NCI-H1092 treated with DMSO at 0.1 percent for 48 hours (cell line): ENCODE measurements at places on chromosomes 7 and 10.

GRCh38 chr10:110750931-110751330, 106.8 kb downstream of the RBM20 start:
- DNase-seq, result no peak

- DNase-seq, result no peak
Measured at GRCh38 chr7:42115795-42116194, 121.2 kb downstream of the GLI3 start.

DNA sequence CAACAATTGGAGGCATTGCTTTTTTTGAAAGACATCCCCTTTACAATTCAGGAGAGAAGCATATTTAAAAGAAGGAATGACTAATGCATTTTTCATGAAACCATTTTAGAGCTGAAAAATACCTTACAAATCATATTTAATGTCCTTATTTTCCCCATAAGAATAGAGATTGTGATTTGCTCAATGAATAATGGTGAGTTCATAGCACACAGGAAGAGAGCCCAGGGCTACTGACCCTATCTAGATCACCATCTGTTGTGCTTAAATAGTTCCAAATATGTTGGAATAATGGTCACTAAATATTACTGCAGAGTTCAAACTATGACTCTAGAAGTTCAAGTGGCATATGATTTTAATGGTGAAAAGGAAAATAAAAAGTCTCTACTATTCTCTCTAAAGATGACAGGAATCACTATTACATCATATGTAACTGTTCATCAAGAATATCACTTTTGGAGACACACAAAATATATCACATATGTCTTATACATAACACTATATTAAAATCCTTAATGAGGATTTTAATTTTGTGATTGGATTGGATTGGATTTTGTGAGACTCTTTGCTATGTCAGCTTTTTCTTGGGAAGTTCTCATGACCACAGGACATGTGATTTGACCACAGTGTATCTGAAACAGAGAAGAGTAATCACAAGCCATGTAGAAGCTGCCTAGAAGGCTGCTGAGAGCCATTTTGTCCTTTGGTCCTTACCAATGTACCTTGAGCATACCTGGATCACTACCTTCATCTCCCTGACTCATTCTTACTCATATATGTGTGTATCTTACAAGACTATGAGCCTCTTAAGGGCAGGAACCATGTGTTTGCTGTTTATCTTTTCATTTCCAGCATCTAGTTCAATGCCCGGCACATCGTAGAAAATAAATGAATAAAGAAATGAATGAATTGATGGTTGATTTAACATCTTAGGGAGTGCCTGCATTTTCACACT, 26.4 kb downstream of the SLC16A9 start:
- no peak for DNase-seq

DNA sequence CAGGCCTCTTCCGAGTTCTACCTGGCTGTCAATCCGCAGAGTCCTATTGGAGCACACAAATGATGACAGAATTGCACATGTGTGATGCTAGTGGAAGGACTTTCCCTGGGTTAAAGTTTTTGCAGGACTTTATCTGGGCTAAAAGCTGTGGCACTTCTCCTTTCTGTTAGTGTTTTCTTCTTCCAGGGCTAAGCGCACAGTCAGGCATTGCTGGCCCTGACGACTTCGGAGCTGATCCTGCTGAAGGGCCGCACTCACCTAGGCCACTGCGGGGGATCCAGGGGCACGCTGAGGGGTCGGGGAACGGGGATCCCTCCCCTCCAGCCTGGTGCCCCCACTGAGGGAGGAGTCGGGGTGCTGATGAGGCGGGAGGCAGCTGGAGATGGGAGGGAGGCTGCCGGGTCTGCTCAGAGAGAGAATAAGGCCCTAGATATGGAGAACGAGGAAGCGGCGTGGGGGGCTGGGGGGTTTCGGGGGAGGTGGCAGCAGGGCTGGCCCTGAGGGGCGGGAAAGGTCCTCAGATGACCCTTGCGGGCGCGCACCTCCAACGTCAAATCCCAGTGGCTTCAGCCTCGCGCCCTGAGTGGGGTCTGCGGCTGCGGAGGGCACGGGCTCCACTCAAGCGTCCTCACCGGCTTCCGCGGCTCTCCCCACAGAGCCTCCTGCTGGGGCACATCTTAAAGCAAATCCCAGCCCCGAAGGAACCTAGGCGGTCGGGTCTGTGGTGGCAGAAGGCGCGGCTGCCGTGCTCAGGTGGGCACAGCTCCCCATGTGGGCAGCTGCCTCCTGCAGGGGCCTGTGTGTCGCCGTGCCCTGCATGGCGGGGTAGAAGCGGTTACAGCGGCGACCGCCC, 30.9 kb downstream of the AGR3 start:
- DNase-seq, result no peak

DNA sequence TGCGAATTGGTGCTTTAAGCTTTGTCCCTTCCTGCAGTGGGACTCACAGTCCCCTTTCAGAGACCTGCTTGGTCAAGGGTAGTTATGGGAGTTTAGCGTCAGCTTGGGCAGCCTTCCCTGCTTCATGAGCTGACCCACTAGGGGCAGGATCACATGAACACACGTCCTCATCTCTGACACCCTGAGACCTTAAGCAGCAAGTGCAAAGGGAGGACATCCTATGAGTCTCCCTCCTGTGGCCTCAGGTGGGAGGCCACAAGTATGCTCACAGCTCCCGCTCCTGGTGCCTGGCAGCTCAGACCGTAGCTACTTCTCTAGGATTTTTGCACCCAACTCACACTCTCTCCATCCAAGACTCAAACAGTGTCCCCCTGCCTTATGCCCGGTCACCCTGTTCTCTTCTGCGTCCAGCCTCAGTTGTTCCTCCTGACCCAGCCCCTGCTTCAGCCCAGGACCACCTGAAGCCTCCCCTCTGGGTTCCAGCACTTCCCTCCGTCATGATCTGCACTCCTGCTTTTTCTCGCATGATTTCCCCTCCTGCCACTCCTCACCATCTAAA, 136.6 kb upstream of the FAM20C start:
- no peak for DNase-seq

DNA sequence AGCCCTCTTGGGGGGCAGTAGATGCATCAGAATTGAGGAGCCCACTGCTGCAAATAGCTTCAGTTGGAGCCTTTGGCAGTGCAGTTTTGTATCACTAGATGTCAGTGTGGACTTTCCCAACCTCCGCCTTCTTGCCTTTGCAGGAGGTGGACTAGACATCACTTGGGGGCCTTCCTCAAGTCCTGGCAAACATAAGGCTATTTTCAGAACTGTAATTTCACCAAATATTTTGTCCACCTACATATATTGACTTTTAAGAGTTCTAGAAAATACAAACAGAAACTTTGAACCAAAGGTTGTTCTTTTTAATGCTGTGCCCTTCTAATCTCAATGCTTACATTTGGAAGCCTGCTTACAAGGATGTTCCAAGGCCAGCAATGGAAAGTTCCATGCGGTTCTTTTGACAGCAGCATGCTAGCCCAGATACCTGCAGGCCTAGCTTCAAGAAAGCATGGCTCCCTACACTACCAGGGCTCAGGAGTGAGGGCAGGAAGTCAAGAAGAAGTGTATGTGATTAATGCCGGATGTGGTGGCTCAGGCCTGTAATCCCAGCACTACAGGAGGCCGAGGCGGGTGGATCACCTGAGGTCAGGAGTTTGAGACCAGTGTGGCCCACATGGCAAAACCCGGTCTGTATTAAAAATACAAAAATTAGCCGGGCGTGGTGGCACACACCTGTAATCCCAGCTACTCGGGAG, 8.0 kb upstream of the ZNRF2 start:
- DNase-seq, result peak; percentile 45

GRCh38 chr7:142788303-142789289, 17.8 kb downstream of the PRSS2 start:
- no peak for DNase-seq

DNA sequence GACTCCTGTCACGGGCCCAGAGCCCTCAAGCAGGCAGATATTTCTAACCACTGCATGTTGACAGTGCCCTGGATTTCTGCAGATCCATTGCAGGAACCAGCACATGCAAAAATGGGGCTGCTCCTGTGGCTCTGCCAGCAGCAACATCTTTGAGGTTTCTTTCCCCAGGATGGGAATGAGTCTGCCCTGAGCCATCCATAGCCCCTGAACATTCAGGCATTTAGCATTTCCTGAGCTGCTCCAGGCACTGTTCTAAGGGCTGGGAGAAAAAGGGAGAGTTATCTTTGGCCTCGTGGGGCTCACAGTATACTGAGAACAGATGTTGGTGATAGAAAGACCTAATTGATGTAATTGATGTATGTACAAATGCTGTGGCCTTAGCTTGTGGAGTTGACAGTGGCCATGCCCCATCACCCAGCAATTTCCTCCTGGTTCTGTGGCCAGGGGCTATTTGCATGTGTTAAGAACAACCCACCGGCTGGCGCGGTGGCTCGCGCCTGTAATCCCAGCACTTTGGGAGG, 66.0 kb upstream of the LRRC4 start:
- no peak for DNase-seq

DNA sequence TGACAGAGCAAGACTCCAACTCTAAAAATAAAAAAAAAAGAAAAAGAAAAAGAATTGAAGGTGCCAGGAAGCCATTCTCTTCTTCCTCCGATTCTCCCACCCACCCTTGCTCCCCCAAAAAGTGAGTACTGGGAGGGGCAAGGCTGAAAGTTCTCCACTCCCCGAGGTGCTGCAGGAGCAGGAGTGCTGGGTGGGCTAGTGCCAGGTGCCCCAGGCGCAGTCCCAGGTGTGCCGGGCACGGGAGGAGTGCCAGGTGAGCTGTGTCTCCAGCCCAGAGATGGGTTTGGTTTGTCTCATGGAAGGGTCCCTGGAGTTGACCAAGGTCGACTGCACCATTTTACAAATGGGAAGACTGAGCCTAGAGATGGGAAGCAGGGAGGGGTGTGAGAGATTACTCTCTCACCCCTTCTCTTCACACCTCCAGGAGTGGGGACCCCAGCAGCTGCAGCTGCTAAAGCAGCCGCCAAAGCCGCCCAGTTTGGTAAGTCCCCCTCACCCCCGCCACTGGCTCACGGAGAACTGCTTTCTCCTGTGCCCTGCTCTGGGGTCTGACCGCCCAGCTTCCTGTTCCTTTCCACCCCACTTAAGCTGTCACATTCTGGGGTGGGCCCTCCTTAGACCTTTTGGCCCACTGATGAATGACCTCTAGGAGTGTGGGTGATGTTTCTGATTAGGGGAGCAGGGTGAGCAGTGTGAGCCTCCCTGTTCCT, 26.2 kb upstream of the LIMK1 start:
- no peak for DNase-seq

DNA sequence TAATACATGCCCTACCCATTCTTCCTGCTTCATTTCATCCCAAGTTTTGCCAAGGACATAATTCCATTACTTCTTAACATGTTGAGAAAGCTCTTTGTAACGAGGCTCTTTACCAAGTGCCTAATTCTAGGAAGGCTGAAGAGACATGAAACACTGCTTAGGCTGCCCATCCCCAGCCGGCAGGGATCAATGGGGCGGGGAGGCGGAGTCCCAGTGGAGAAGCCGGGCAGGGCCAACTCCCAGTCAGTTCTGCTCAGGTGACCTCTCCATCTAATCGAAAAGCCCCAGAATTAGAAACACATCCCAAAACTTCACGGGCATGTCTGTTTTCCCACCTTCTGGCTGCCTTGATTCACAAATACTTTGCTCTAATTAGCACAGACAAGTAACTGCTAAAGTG, 89.5 kb upstream of the LYZL1 start:
- no peak for DNase-seq

DNA sequence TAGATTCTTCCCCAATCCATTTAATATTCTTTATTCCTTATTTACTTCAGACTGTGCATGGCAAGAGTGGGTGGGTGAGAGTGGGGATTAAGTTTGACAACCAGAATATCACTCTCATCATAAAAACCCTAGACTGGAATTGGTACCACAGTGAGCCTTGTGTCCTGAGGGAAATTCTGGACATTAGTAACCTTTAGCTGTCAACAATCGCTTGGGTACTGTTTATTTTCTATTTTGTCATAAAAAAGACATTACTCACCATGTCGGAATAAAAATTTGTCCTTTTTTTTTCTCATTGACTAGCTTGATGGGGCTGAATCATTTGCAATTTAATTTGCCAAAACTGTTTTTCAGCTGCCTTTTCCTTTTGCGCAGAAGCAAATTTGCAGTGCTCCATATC, 176.1 kb upstream of the SEMA3C start:
- DNase-seq, result no peak

- peak; percentile 40 for DNase-seq
Measured at GRCh38 chr7:42932811-42933591, 825 bp downstream of the MRPL32 start.

DNA sequence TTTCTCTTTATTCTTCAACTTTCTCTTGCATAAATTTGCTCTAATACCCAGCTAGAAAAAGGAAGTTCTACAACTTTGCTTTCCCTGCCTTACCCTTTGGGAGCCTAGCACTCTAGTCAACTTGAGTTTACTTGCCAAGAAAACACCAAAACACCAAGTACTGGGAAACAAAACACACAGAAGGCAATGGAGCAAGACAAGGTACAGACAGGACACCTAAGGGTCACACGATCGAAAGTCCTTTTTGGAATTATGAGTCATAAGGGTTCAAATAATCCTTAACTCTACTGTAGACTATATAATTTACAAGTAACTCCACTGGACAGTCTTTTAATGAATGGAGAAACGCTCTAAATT, 42.6 kb upstream of the ANAPC16 start:
- no peak for DNase-seq

DNA sequence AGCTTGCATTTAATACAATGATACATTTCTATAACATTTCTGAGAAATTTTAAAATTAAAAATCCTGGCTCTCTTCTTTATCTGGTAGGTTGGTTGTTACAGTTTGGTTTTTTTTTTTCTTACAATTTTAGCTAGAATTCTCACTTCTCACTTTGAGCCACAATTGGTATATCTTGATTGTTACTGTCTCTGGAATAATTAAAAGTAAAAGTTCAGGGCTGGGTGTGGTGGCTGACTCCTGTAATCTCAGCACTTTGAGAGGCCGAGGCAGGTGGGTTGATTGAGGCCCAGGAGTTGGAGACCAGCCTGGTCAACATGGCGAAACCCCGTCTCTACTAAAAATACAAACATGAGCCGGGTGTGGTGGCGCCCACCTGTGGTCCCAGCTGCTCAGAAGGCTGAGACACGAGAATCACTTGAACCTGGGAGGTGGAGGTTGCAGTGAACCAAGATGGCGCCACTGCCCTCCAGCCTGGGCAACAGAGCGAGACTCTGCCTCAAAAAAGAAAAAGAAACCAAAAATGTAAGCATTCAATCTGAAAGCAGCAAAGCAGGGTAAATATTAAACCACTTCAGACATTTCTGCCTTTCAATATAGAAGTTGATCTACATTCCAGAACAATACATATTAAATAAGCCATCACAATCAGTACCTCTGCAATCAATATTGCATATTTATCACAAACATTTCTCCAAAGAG, 88.6 kb upstream of the PFKP start:
- no peak for DNase-seq

GRCh38 chr7:143247372-143247771, 15.9 kb upstream of the GSTK1 start:
- no peak for DNase-seq

- DNase-seq, result no peak
Measured at GRCh38 chr7:50497068-50497642, 47.0 kb upstream of the FIGNL1 start.
